ENCODE measurements at places on chromosomes 12 and 14.
A peak's percentile ranks its signal among the peaks of the same experiment; 100 is the strongest.

DNA sequence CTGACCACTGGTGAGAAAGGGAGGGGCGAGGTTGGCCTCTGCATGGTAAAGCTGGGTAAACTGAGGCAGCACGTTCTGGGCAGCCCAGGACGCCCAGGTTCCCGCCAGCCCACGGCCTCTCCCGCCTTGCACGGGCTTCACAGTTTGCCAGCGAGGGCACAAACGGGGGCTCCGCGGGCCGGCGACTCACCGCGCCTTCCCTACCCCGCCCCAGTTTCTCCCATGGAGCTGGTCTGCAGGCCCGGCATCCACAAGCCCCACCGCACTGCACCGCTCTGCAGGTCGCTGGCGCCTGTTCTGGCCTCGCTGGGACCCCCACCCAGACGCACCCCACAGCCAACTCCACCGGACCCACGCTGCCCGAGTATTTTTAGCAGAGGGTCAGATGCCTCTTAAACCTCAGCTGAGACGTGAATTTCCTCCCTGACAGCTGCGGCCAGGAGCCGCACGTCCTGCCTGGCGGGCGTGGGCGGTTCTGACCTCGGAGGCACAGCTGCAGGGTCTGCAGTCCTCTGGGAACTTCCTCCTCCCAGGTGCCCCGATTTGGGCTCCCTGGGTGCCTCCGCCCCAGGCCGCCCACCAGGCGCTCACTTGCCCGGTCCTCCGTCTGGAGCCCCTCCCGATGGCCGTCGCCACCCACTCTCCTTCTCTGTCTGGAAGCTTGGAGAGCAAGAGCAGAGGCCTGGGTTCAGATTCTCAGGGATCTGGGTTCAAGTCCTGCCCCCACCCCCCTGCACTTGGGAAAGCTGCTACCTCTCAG lies 29.5 kb upstream of the INF2 start:
- DNase-seq, result no peak

DNA sequence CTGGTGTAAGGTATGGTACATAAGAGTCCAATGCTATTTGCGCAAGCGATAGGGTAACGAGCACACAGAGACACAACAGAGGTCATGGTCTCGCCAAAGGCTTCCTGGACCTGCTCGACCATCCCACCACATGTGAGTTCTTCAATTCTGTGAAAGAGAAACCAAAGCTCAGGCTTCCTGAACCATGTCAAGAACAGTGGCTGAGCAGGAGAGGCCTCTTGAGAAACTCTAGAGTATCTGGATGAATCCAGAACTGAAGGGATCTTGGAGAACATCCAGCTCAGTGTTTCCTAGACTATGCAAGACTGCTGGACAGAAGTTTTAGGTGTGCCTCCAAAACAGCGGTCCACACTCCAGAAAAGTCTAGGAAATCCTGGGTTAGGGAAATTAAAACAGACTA lies 114.5 kb downstream of the TRAFD1 start:
- no peak for DNase-seq

DNA sequence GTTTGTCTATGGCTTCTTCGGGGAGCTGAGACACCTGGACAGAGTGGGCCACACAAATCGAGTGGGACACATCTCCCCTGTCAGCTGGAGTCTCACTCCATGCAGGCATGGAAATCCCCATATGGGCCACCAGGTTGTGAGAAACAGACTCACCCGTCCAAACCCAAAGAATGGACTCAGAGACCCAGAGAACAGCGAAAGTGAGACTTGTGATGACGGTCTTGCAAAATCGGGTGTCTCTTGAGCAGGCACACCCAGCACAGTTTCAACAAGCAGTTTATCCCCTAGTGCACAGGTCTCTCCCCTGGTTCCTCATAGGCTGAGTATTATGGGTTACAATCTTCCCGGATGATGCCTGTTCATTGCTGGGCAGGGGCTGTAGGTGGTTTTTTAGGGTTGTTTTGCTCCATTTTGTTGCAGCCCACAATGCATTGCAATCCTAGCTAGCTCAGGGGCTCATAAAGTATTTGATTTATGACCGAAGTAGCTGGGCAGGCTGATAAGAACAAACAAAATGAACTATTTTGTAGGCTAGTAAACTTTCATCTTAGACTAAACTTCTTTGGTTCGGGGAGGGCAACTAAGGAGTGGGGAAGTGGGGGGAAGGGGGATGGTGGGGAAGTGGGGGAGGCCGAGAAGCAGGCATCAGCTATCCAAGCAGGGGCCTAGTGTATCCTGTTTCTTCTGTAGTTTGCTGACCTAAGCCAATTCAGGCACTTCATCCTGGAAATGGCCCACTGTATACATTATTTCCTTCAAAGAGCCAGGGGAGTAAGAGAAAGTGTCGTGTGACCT lies 45.3 kb downstream of the IQSEC3 start:
- DNase-seq, result no peak

GRCh38 chr12:38919191-38919590 lies 13.8 kb upstream of the CPNE8 start:
- no peak for DNase-seq

- DNase-seq, result peak; percentile 86
These were observed 45.9 kb downstream of the PPP1R13B start for GRCh38 chr14:103801459-103801858.

DNA sequence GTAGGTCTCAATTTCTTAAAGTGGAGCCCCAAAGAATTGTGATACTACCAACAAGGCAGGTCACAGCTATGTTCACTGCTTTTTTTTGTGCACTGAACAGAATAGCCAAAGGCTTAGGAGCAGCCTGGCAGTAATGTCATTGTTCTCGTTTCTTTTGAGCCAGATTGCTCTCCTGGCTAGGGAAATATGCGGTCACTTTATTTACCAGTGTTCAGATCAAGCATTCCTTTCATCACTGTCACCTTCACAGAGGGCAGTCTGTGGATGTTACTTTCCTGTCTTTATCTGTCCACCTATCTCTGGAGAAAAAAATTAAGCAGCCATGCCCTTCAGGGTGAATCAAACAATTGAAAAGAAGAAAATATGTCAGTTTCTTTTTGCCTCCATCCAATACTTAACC lies 159.6 kb downstream of the BTG1 start:
- DNase-seq, result no peak

DNA sequence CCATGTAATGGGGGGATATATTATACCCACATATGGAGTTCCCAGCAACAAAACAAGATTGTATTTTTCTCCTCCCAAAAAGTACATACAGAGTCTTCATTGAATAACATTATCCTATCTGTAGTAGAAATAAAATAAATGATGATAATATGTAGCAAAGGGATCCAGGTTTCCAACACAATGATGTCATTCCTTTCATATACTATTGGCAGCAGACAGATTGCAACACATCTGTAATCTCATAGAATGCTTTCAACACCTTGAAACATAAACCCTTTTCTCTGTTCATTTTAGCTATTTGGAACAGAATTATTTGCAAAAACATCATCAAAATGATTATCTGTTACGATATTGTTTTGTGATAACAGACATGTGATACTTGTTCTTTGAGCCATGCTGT lies 317.6 kb downstream of the DPF3 start:
- no peak for DNase-seq

DNA sequence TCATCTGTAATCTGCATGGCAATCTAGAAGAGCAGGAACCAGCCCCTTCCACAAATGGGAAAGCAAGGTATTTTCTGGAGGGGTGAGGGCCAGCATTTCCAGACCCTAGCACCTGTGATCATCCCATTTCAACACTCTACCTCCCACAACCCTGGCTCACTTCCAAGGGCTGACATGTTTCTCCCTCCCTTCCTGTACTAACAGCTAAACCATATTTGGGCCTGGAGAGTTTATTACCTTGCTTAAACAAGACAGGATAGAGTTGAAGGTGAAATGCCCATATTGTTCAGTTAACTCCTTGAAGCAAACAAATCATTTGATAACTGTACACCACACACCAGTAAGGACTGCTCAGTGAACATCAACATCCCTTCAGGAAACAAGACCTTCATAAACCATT lies 158.4 kb downstream of the PPM1H start:
- DNase-seq, result no peak

DNA sequence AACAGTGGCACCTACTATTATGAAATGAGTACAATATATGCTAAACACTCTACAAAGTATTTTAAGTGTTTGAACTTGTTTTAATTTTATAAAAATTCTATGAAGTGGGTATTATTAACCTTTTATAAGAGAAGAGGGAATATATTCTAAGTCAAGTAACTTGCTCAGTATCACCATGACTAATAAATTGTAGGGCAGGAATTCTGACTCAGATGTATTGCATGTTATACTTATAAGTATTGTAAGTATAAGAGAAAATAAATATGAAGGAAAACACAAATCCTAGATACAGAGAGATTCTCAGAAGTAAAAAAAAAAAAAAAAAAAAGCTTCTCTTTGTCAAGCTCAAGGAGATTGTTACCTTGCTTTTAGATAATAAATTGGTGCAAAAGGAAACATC lies 893.2 kb downstream of the SLC16A7 start:
- no peak for DNase-seq

- no peak for DNase-seq
These were observed 4.0 kb downstream of the APOBEC1 start for GRCh38 chr12:7661741-7662140.

DNA sequence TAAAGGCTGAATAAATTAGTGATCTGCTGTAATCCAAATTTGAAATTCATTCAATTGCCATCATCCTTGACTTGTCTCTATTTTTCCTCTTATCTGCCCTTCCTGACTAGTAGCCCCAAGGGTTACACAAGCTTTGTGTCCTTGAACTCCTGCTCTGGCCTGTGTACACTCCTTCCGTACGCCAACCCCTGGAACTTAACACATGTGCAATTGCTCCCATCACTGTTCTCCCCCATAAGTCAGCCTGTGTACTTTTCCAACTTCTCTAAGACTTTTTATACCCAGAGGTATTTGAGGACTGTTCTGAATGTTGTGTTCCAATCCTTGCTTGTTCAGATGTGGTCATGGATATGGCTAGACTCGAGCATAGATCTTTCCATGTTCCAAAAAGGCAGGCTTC lies 171.1 kb upstream of the G2E3 start:
- no peak for DNase-seq
